ENCODE measurements at places on chromosomes 12 and 14.

- no peak for DNase-seq
Measured at GRCh38 chr12:46948936-46949545, 123.2 kb upstream of the SLC38A4 start.

- DNase-seq = no peak
Measured at GRCh38 chr12:82910246-82910893, 223.7 kb downstream of the TMTC2 start.

DNA sequence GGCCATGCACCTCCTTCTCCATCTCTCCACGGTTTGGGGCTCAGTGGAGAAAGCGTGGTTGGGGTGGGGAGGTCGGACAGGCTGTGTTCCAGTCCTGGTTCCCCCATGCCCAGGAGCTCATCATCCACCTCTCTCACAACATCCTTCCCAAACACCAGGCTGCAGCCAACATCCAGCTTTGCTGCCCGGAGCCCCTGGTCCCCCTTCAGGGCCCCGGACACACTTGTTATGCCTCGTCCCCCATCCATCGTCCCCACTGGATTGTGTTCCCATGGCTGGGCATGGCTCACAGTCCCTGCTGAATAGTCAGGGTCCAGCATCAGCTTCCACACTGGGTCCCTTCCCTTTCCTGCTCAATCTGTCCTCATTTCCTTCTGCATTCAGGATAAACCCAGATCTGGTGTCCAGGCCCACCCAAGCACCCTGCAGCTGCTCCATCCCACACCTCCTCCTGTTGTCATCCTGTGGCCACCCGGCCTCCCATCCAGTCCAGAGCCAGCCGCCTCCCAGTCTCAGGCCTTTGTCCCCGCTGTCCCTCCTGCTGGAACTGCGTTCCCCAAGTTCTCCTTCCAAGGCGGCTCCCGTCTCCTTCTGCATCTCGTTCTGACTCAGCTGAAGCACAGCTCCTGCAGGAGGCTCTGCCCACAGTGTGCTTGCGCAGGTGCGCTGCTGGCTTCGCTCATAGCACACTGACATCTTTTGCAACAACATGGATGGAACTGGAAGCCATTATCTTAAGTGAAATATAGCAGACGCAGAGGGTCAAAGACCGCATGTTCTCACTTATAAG, 211.4 kb upstream of the RTL1 start:
- DNase-seq = no peak

DNA sequence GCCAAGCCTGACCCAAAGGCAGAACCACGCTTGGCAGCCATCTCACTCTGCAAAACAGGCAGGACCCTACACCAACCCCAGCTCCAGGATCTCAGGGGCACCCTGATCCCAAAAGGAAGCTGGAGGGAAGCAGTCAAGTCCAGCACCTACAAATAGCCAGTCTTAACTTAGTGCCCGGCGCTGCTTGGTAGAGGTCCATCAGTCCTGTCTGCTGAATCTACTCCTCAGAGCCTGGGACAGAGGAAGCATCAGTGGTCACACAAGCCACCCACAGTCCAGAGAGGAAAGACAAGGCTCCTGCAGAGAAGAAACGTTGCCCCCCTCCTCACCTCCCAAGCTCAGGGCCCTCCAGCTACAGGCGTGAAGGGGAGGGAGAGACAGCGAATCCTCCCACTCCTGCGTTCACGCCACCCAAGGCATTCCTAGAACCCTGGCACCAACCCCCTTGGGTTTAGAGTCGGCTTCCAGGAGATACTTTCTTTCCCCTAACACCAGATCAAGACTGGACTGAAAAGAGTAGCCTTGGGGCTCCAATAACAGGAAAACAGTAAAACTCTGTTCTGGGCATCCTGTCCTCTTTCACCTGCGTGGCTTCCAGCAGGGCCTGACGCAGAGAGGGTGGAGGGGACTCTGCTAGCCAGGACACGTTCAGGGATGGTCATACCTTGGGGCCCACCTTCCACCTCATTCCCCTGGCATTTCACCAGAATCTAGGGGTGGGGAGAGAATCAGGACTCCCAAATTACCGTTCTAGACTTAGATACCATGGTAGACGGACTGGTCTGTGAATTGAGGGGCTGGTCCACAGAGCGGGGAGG, 1.2 kb downstream of the PXN start:
- no peak for DNase-seq

DNA sequence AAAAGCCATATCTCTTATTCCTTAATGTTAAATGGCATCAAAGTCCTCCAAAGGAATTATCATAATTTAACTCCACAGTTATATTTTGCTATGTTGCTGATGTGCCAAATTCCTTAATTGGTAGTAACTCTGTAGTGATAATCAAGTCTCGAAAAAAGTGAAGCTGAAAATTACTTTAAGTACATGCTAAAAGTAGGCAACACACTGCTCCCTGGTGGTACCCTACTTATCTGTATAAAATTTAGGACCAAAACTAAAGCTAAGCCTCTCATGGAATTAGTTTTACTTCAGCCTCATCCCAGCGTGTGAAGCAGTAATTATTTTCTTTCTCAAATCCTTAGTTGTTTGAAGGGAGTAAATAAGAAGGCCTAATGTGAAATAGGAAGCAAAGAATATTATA, 132.8 kb downstream of the TTLL5 start:
- DNase-seq = no peak

DNA sequence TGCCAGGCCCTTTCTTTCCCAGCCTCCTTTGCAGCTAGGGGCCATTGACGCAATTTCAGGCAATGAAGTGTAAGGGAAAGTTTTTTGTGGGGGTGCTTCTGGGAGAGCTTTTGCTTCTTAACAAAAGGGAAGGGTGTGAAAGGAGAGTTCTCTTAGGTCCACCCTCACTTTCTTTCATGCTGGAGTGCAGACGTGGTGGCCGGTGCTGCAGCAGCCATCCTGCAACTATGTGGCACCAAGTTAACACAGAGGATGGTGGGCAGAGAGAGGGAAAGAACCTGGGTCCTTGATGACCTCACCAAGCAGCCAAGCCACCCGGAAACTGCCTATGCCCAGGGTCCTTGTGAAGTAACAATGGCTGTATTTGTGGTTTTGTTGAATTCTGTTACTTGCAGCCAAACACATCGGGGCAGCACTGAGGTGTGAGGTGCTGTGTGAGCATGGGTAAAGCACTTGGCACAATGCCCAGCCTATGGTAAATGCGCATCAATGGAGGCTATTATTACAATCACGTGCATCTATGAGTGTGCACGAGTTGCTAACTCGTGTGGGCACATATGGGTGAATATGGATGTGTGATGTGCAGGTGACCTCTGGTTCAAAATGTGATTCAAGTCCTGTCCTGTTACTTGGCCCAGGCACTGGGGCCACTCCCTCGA, 122.6 kb downstream of the CALM1 start:
- no peak for DNase-seq

DNA sequence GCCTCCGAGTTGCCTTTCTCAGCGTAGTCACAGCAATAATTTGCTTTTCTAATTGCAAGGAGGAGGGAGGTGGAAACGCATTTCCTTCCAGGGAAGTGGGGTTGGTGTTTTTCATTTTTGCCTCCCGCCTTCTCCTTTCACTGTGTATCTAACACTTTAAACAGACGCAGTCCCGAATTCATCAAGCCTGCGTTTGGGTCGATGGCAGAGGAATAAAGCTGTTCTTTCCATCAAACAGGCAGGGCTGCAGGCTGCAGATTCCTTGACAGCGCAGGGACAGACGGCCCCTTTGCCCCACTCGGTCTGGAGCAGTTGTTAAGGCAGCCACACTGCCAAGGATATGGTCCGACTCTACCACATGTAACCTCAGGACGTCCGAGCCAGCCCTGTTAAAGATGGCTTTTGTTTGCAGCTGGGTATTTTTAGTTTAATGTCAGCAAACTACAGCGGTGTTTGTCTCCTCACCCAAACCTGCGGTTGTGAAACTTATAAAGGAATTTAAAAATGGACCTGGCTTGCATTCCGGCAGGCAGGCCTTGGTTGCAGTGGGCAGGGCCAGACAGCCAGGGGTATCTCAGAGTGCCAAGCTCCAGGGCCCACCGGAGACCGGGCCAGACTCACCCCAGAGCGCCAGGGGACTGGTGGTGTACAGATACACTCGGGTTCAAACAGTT, 2.1 kb downstream of the CHST11 start:
- DNase-seq = no peak

GRCh38 chr14:103846543-103847450, 578 bp downstream of the PPP1R13B start:
- DNase-seq = no peak

- DNase-seq = no peak
Measured at GRCh38 chr12:30095511-30095910, 311.8 kb upstream of the TMTC1 start.

DNA sequence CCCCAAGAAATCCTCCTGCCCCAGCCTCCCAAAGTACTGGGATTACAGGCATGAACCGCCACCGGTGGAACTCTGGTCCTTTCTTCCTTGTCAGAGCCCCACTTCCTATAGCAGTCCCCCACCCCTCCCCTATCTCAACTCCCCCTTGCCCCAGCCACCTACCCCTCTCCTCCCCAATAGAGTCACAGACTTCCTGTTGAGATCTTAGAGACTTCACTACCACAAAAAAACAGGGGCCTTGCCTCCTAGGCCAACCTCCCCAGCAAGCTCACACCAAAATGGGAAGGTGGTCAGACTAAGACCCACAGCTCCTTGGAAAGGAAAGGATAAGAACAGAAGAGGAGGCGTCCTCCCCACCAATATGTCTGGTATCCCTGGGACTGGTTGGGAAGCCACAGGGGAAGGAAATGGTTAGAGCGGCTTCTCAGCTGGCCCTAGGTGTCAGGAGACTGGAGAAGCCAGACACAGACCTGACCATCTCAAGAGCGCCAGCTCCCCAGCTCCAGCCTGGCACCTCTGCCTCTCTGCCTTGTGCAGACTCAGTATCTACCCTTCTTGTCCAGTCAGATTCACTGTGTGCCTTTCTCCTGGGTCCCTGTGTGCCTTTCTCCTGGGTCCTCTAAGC, 8.5 kb downstream of the ITGB7 start:
- DNase-seq = no peak

DNA sequence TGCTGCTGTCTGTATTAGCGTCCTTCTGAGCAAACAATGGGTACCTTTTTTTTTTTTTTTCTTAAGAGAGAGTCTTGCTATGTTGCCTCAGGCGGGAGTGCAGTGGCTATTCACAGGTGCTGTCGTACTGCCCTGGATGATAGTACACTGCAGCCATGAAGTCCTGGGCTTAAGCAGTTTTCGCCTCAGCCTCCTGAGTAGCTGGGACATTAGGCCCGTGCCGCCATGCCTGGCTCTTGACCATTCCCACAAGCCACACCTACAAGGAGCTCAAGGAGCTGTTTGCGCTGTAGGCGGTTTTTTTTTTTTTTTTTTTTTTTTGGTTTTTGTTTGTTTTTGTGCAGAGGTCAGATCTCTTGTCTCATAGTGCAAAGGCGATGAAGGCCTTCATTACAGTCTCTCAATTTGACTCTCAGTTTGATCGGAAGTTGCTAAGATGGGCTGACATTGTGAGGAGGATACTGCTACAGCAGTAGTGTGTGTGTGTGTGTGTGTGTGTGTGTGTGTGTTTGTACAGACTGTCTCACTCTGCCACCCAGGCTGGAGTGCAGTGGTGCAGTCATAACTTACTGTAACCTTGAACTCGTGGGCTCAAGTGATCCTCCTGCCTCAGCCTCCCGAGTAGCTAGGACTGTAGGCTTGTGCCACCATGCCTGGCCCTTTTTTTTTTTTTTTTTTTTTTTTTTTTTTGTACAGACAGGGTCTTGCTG, 34.2 kb downstream of the TRAF3 start:
- no peak for DNase-seq

GRCh38 chr14:28770630-28771029, 4.0 kb downstream of the FOXG1 start:
- no peak for DNase-seq

DNA sequence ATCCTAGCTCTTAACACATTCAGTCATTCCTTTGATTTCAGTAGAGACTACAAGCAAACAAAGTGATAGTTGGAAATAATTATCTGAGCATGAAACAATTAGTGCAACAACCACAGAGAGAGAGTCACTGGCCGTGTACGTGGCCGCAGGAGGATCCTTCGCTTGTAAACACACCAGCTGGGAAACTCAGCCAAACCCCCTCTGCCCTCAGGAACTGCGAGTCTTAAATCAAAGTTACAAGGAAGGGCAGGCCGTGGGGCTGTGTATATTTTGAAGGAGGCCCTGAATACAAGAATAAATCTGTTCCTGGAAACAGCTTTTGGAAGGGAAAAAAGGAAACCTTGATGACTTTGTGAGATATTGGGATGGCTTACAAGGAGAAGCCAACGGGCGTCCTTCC, 164.5 kb downstream of the ANO2 start:
- no peak for DNase-seq

DNA sequence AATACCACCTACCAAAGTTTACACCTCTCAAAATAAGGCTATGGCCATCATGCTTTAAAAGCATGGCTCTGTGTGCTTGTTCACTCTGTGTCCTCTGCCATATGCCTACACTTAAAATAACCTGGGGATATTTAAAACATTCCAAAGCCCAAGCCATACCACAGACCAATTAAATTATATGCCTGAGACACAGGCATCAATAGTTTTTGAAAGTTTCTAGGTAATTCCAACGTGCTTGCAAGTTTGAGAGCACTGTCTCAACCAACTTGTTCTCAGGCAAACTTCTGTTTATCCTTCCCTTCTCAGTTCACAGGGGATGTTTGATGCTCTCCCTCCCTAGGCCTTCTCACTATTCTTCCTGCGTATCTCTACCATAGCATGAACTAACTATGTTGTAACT, 3.4 kb upstream of the FRMD6 start:
- no peak for DNase-seq

DNA sequence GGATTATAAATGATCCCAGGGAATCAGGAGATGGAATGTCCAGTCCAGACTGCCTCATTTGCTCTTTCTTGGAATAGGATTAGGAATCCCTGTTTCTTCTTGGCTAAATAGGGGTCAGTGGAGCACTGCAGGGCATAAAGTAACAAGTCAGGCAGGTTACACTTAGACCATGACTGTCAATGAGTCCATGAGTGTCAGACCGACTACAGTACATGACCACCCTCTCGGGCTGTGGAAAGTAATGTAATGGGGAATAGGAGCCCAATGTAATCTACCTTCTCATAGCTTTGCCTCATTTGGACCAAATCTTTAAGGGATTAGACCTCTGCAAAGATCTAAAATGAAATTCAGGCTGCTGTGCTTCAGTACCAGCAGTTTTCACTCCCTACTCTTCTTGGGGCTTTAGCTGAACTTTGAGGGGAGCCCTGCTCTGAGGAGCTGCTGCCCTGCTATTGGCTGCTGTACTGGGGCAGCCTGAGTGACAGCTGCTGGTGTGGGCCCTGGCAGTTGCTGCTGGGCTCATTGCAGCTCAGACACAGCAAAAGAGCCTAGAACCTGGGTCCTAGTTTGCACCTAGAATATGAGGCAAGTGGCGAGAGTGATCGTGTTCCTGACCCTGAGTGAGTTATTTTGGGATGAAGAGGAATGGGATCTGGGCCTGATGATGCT, 62.2 kb upstream of the OR4E1 start:
- no peak for DNase-seq

DNA sequence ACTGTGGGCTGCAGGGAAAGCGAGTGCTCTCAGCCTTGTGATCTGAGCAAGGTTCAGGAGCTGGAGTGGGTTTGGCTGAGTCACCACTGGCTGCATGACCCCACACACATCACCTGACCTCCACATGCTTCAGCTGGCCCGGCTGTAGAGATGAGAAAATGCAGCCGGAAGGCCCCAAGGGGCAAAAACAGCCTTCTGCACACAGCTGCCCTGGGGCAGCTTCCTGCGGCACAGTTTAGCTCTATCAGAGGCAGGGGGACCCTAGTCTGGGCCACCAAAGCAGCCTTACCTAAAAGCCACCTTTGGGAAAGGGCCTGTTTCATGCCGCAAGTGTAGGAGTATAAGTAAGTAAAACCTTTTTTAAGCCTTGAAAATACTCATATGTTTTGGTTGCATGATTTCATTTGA, 123.3 kb downstream of the SSPN start:
- DNase-seq = no peak

Data from effector CD4-positive, alpha-beta T cell (primary cell).